Kidney (tissue), 22 donors: ENCODE measurements at places on chromosomes 4 and X. TPM values are rescaled to one million over a fixed set of nuclear protein-coding genes. Genes with fewer than 3 reads are reported as not detected.

DNA sequence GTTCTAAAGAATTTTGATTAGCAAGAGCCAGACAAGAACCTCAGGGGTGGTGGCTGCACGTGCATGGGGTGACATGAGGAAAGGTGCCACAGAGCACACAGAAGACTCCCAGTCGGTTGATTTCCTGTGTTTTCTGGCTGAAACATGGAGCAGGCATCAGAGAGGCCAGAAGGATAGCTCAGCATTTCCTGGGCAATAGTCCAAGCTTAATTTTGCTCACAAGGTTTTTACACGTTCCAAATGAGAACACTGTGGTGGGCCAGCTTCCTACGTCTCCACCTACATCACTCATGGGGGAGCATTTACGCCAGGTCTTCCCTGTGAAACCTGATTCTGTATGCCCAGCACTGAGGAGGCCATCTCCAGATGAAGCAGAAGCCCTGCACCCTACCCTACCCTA, 212.5 kb upstream of the CLNK start:
- DNase-seq: no peak

- no peak for DNase-seq
Observed at GRCh38 chrX:102042372-102043325, 82.8 kb upstream of the TCEAL2 start.

GRCh38 chr4:6333301-6334202, 63.9 kb downstream of the WFS1 start:
- DNase-seq: no peak

GRCh38 chrX:149984411-149984810, 46.1 kb upstream of the EOLA2 start:
- no peak for DNase-seq

- DNase-seq: no peak
Observed at GRCh38 chrX:79153348-79153747, 8.9 kb downstream of the GPR174 start.

- no peak for DNase-seq
Observed at GRCh38 chr4:71625005-71625404, 158.9 kb downstream of the GC start.

DNA sequence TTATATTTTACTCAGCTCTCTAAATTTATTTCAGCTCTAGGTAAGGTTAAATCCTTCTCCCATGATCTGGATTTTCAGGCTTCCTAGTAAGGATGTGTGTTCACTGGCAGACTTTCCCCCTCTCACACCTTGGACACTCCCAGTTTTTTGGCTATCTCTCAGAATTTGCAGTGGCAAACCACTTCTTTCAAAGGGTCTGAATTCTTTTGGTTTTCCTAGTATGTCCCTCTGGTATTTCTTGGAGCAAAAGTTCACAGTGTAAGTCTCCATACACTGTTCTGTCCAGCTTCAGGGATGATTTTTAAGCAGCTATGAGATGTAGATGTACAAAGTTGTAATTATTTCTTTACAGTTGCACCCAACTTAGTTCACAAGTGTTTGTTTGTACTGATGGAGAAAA, 653.8 kb upstream of the GALNT7 start:
- no peak for DNase-seq

DNA sequence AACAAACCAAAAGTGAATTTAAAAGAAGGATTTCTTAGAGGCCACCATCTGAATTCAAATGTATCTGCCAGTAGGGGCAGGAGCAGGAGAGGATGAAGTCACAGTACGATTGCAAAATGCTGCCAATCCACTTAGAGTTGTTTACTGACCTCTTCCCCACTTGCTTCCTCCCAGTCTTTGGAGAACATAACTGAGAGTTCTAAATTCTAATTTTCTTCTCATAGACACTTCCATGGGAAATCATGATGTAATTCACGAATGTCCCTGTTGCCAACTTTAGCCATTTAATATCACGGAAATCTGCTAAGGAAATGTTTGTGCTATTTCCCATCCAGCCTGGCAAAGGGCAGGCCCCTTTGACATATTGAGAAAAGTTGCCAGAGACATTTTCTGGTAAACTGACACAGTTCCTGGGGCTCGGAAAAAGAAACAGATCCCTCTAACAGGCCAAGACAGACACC, 33.6 kb upstream of the NOCT start:
- DNase-seq: no peak

GRCh38 chrX:74351760-74352159, 47.8 kb downstream of the ZCCHC13 start:
- DNase-seq: no peak

DNA sequence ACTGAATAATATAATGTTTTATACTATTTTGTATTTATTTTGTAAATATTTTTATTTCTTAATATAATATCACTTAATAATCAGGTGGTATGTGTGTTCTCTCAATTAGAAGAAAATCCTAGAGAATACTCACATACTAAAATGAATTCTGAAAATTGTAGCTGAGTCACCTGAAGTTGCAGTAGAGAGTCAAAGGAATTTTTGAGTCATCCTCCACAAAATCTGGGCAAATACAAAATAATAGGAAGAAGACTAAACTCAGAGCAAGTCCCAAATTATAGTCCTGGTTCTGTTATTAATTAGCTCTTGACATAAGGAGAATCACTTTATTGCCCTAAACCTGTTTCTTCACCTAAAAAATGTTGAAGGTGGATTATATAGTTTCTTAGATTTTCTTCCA, 57.8 kb downstream of the SPATA4 start:
- DNase-seq: no peak

DNA sequence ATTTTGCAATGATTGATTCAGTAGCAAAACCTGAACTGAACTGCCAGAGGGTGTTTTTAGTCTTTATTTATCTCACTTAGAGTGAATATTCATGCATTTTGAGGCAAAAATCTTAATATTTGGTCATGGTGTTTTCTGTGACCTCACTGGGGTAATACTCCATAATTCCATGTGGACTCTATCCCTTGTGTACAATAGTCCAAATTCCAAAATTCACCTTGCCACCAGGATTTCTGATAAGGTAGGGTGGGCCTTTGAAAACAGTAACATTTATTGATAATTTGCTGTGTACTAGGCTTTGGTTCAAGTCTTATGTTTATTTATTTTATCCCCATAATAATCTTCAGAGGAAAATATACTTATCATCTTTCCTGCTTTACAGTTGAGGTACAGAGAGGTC, 68.4 kb upstream of the PDE5A start:
- no peak for DNase-seq

GRCh38 chr4:152451496-152451895, 84.4 kb downstream of the FBXW7 start:
- DNase-seq: peak; percentile 21

GRCh38 chr4:85402371-85402770, 72.6 kb upstream of the ARHGAP24 start:
- DNase-seq: no peak

DNA sequence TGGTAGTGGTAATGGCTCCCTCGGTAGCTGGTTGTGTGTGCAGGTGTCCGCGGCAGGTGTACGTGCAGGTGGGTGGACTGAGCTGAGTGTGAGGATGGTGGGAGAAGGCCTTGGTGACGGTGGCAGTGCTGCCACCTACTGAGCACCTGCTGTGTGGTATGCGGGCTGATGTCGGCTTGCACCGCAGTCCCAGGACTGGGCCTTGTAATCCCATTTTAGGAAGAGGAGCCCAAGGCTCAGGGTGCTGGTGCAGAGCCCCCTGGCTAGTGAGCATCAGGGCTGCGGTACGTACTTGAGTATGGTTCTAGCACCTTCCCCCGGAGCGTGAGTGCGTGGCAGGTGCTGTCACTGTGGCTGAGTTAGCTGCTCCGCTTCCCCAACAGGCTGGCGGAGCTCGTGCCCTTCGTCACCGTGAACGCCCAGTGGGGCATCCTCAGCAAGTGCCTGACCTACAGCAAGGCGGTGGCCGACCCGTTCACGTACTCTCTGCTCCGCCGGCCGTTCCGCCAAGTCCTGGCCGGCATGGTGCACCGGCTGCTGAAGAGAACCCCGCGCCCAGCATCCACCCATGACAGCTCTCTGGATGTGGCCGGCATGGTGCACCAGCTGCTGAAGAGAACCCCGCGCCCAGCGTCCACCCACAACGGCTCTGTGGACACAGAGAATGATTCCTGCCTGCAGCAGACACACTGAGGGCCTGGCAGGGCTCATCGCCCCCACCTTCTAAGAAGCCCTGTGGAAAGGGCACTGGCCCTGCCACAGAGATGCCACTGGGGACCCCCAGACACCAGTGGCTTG, 5.7 kb upstream of the CPZ start:
- peak; percentile 51 for DNase-seq

- peak; percentile 68 for DNase-seq
Observed at GRCh38 chrX:111168314-111168713, 72.3 kb downstream of the PAK3 start.

GRCh38 chr4:145177511-145177905, 2.9 kb downstream of the OTUD4 start:
- DNase-seq: peak; percentile 26

- DNase-seq: no peak
Observed at GRCh38 chr4:125572601-125573000, 257.8 kb downstream of the FAT4 start.

DNA sequence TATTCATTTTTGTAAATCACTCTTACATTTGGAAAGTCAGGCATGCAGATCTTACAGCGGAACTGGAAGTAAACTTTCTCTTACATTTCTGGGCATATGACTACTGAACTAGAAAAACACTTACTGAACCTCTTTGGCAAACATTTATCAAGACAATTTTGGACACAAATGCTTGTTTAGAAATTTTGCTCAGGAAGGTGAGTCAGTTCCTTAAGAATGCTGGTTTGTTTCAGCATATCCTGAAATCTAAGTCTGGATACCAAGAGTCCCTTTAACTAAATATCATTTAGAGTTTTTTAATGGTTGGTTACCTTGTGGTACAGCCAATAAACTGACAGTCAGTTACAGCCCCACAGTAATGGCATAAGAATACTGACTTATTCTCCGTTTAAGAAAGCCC, 15.0 kb downstream of the SHISA3 start:
- DNase-seq: no peak

DNA sequence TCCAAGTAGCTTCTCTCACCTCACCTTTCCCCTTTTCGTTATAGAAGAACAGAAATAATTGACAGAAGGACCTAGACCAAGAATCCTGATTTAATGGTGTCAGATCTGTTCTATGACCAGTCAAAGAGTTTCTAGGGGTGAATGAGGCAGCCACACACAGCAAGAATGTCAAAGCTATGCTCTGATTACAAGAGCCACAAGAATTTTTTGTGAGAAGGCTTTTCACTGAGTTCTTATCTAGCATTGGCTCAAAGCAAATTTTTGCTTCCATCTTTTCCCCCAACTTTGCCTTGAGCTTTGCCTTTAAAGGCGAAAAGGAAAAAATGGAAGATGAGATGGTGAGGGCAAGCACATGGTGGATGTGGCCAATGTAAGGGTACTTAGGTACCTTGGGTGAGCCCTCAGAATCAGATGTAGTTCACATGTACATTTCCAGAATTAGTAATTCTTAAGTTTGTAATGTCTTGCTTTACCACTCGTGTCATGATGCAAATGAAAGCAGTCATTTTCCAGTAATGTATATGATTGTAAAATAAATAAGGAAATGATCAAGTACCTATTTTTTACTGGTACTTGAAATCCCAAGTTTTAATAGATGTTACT, 23.5 kb downstream of the FMR1 start:
- DNase-seq: no peak

- peak; percentile 49 for DNase-seq
Observed at GRCh38 chrX:49876750-49877149, 2.5 kb upstream of the USP27X start.

DNA sequence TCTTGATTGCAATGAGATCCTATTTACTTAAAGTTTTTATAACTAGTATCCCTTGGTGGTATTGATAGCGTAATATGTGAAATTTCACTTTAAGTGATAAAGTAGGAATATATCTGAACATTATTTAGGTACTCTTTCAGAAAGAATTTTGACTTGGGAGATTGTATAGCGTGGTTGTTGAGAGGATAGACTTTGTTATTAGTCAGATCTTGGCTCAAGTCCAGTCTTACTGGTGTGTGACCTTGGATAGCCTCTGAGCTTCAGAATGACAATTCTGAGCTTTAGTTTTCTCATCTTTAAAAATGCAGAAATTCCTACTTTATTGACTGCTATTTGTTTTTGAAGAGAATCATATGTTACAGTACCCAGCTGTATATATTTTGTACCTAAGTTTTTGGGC, 32.6 kb downstream of the DCK start:
- DNase-seq: peak; percentile 18

DNA sequence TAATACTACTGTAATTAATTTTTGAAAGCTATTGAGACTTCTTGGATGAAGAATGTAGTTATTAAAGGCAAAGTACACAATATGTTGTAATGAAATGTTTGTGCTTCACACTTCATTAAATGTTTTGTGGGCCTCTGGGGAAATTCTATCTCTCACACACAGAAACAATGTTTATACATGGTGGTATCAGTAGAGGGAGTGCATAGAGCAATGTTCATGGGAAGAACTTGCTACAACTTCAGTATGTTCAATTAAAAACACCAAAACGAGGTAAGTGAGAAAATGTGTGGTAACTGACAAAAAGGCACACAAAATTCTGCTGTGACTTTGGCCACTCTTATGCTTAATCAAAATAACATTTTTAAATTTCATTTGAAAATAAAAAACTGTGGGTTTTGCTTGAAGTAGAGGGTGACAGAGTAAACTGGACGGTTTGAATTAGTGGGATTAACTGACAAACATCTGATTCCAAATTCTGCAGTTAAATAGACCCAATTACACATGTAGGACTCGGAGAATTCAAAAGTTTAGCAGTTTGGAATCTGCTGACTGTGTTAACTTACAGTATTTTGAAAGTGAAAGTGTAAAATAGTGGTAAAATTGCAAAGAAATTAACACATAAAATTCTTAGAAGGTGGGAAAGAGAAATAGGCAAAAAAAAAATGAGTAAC, 111.4 kb upstream of the TTC29 start:
- no peak for DNase-seq

- DNase-seq: peak; percentile 91
Observed at GRCh38 chr4:78057135-78057599, at the start of gene FRAS1. Gene FRAS1, plus strand, starts transcription at chr4:78057323. Its CDS starts 687 bp downstream, at chr4:78058010.

DNA sequence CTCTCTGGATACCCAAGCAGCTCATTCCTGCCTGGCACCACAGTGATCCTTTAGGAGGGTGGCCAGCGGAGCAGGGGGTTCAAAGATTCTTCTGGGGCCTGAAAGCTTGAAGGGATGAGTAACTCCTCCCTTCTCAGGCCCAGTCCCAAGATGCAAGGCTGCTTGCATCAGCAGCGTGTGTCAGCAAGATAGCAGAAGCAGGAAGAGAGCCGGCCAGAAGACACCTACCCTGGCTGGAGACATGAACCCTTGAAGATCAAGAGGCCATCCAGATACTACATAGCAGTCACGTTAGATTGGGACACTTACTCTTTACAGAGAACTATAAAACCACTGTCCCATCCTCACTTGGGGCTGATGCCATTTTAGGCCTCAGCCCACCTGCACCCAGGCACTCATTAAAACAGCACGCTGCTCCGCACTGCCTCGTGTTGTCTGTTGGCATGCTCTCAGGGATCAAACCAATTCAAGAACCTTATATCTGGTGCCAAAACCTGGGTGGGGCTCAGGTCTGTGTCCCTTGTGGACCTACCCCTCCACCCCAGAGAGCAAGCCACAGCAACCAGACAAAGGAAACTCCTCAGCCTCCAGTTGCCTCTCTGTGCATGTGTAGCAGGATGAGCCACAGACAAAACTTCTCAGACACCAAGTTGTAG, 6.5 kb downstream of the UGT2B17 start:
- no peak for DNase-seq

The TMEM35A gene
- polyA plus RNA-seq: 0.75 TPM

The OTUD4 gene
- polyA plus RNA-seq: 5.6 TPM

The SMPX gene
- not detected for polyA plus RNA-seq

The CCDC120 gene
- polyA plus RNA-seq: 5.2 TPM

The CFI gene
- 191 TPM for polyA plus RNA-seq

The LONRF3 gene
- polyA plus RNA-seq: 0.67 TPM

The CT45A5 gene
- polyA plus RNA-seq: not detected

The NLGN3 gene
- 0.97 TPM for polyA plus RNA-seq

The LRIT3 gene
- 0.62 TPM for polyA plus RNA-seq

The MND1 gene
- polyA plus RNA-seq: 1.5 TPM

The SLC9B1 gene
- 0.52 TPM for polyA plus RNA-seq

The ACOX3 gene
- polyA plus RNA-seq: 10.1 TPM

The GAGE13 gene
- polyA plus RNA-seq: not detected
